ENCODE measurements at places on chromosomes 16 and 17.

- no peak for DNase-seq
Observed at GRCh38 chr17:50872710-50873424, 6.7 kb upstream of the TOB1 start.

DNA sequence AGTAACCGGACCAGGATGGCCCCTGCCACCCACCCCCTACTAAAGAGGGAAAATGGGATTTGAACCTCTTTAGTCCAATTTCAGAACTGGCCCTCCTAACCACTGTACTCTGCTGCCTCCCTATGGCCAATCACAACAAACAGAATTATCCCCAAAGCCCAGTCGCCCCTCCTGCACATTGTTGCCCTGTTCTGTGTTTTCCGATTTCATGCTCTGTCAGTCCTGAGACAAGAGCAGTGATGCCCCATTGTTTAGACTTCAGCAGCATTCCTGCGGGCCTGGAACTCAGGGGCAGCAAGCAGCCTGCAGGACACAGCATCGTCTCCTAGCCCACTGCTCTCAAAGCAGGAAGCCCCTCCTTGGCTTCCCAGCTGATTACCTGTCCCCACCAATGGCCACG lies 20.5 kb upstream of the KLHL11 start:
- DNase-seq, result no peak

DNA sequence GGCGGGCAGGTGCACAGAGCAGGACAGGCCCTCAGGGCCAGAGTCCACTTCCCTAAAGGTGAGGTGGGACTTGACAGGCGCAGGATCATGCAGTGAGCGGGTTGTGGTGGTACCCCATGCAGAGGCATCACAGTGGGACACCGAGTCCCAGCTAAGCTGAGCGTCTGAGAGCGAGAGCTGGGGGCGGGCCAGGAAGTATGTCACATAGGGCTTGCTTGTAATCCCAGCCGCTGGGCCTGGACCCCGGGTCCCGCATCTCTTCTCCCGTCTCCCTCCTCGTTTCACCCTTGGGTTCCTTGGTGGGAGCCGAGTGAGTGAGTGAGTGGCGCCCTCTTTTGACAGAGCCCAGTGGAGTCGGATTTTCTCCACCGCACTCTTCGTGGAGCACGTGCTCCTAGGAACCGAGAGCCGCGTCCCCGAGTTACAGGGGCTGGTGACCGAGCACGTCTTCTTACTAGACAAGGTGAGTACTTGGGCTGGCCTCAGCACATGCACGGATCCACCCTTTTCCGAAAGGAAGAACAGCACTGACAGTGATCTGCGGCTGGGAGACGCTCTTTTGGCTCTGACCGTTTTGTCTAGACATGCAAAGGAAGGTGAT lies 50.8 kb upstream of the ENDOV start:
- DNase-seq, result no peak

- DNase-seq, result no peak
Observed at GRCh38 chr17:40402668-40403067, 15.0 kb downstream of the TOP2A start.

DNA sequence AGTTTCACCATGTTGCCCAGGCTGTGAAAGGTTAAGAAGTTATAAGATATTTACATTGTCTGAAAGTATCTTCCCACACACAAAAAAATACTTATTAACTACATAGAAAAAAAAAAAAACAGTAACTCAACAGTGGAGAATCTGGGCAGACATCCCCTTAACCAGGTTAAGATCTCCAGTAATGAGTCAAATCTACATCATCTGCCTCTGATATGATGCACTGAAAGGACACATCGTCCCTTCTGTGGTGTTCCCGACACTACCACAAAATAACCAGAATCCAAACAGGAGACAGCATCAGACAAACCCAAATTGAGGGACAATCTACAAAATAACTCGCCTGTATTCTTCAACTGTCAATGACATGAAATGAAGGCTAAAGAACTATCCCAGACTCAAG lies 40.0 kb downstream of the CMTM4 start:
- DNase-seq, result no peak

GRCh38 chr17:28577466-28577824 lies 750 bp upstream of the ALDOC start:
- DNase-seq, result no peak

DNA sequence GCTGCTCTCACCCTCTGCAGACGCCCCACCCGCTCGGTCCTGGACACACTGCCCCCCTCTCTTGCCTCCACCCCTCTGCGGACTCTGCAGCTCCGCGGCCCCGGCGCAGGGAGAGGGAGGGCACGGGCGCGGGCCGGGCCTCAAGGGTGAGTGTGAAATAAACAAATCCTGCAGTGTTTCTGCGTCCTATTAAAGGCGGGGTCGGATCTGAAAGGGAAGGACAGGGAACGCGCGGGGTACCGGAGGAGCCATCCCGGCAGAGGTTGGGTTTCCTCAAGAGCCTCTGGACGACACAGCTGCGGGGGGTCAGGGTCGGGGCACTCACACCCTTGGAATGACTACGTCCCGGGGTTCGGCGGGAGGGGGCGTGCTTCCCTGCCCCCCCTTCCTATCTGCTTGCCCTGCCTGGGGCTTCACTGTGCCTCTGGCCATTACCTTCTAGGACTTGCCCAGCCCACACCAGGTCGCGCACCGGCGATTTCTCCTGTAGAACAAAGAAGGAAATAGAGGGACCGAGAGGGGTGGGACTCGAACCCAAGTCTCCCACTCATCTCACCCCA lies 466 bp upstream of the HSF4 start:
- DNase-seq, result no peak

DNA sequence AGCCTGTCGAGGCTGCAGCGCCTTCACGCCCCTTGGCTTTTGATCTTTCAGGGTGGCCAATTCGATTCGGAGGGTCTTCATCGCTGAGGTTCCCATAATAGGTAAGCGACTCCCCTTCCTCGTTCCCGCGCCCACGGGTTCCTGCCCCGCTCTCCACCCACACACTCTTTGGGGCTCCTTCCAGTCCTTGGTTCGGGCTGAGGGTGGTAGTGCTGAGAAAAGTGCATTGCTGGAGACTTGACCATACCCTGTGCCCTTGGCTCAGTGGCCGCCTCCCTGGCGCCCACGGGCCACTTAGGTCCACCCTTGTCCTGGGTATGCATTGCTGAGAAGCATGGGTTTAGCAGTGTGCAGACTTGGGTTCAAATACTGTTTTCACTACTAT lies 491 bp downstream of the POLR2C start:
- DNase-seq, result no peak

All from BJ (cell line).